ENCODE measurements at places on chromosomes 12 and 14.

GRCh38 chr12:24861766-24862540, 86.9 kb downstream of the BCAT1 start:
- DNase-seq = no peak

DNA sequence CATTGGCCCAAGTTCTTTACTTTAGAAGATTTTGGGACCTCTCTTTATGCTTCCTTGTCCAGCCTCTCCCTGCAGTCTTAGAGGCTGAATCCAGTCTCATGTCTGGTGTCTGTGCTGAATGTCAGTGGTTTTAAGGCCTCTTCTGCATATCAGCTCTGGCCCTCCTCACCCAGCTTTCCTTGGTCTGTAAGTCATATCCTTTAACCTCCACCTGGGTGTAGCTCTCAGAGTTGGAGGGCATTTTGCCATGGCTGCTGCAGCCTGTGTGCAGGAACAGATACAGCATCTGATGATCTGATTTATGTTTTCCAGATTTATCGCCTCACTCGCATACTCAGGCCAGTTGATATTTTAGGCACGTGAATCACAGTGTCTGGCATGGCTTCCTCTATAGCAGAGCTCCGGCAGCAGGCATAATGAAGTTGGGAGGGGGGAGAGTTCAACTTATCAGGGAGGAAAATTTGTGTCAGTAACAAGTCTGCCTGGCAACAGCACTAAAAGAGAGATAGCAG, 335.0 kb downstream of the PCNX1 start:
- no peak for DNase-seq

DNA sequence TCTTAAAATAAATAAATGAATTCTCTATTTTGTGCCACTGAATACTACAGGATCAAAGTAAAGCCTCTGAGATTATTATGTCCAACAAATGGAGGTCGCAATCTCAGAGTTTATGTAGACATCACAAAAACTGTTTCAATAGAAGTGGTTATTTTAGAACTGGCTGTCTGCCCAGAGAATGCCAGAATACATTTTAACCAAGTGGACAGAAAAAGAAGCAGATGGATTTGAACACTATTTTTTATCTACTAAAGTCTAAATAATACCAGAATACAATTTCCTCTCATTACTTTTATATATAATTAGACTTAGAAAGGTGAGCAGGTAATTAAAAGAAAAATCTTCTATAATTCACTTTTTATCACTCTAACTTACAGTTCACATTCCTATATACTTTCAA, 118.3 kb downstream of the MED13L start:
- DNase-seq = no peak

DNA sequence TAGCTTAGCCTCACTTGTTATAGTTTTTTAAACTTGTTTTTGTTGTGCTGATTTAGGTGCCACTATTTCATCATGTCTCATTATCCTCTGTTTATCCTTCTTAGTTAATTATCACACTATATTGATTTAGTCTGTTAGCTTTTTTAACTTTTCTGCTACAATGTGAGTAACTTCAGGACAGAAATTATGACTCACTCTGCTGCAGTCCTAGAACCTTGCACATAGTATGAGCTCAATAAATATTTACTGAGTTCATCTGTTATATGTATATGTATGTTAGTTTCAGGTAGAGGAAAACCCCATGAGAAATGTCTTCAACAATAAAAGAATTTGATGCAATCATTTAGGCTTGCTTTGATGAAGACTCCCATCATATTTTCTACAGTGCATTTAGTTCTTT, 224.3 kb upstream of the NAV3 start:
- no peak for DNase-seq

GRCh38 chr14:31113794-31114193, 87.6 kb upstream of the STRN3 start:
- no peak for DNase-seq

DNA sequence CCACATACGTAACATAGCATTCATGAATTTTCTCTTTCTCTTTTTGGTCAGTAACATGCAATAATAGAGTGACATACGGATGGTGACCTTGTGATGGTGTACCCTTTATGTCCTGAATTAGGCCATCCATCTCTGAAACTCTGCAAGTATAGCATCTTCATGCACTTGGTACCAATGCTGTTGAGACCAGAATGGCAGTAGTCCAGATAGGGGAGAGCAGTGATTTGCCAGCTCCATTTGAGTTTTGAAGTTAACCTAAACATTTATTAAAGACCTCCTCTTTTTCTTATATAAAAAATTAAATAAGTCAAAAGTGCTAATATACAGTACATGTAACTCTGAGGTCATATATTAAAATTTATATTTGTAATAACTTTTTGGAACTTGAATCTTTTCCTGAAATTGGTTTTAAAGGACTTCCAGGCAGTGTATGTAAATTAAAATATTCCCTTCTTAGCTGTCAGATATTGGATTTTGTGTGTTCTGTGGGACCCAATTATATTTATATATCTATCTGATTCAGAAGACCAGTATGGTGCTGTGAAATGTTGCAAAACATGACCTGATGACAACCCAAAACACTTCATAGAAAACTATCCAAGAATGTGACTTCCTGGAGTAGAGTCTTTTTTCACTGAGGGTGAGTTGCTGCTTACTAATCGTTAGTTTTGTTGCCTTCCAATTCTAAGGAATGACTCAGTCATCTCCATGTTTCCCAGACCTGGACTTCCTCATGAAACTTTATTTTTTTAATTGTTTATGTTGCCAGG, 3.5 kb downstream of the ELK3 start:
- no peak for DNase-seq

- DNase-seq = no peak
These were observed 3.9 kb upstream of the PPP1R12A start for GRCh38 chr12:79938843-79939242.

DNA sequence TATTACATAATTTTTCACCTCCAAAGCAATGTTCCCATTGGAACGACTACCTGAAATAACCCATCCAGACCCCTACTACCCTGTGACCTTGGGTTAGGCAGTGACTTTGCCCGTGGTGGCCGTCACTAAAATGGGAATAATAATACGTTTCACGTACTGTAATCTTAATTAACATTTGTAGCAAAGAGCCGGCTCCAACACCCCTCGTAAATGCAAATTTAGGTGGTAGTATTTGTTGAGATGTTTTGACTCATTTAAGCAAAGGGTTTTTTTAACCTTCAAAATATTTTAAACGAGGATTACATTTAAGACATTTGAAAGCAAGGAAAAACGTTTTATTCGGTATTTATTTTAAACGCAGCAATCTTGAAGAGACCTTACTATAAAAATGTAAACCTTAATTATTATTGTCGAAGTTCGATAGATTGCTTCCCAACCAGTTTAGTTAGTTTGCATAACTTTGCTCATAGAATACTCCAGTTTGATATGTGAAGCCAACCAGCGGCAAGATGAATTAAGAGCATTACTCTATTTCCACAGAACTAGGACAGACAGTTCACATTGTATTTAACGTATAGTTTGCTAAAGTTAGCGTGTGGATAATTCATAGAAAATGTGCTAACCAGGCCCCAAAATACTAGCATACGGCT, 1.4 kb upstream of the ARID2 start:
- DNase-seq = no peak

DNA sequence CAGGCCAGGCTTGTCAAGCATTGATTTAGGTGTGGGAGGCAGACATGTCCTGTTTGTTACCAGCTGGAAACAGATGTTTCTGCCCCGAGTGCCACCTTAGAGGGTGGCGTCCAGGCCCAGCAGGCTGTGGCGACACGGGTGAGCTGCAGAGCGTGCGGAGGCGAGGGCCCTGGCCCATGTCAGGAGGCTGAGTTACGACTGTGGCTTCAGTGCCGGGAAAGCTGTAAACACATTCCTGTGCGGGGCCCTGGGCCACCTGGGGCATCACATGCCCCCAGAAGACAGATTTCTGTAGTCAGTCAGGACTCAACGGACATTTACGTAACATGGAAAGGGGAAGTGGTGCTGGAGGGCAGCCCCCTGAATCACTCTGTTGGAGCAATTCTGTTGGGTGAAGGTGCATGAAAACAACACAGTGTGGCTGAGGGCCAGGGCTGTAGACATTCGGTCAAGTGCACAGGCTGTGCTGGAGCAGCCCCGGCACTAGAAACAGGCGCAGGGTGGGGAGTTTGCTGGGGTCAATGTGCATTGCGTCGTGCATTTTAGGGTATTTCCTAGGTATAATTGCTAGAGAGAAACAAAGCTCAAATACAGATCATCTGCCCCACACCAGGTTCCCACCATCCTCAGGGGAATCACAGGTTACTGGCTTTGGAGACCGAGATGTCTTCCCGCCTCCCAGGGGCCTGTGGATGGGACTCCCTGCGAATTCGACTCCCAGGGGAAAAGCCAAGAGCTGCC, 291.8 kb downstream of the TMEM121 start:
- no peak for DNase-seq

DNA sequence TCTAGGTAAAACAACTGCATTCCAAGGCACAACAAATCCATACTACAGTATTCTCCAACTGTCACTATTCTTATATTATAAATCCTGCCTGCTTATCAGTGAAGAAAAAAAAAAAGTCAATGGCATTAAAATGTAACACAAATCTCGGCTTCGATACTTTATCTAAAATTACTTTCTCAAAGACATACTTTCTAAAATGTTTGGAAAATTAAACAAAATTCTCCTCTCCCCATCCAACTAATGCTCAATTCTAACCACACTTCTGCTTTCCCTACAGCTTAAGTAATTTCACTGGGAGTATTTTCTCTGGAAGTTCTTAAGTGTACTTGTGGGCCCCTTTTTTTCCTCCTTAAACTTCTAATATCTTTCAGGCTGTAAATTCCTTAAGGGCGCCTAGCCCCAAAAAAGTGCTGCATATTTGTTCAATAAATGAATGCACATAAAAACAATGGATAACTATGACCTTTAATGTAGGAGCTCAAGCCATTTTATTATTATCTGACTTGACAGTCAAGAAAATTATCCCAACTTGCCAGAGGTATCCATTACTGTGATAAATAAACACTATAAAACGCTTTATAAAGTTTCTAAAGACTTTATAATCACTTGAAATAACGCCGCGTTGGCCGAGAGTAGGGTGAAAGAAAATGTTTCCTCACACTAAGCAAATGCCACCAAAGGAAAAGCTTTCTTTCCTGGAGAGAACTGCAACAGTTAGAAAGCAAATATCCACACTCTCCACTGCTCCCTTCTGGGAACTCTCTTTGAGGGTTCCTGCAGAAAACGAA, 977 bp downstream of the HEATR5A start:
- no peak for DNase-seq

DNA sequence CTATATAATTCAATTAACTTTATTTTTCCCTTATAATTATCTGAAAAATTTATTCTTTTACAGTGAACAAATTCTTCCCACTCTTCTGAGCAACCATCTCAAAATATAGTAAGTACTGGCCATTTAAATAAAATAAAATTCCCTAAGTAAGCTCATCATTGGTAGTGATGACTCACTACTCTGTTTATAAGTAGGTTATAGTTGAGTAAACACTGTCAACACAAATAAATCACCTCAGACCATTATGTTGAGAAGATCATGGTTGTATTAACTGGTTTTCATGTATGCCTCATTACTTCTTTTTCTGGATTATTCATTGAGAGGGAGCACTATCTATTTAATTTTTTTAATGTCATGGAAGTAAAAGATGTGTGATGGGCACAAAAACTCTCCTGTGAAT, 220.5 kb downstream of the SEC23A start:
- DNase-seq = no peak

DNA sequence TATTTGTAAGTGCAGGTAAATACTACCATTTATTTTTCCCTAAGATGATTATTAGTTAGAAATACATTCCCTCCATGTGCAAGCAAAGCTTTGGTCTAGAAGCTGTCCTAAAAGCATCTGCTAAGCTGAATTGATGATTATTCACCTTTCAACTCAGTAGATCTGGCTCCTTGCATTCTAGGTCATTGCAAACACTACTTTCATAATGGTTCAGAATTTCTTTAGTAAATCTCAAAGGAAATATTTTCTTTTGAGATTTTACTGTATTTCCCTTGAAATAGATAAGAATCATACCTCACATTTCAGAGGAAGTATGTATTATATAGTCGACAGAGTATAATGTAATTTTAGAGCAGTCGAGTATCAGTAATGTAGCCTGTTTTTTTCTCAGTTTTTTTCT, 2.4 kb downstream of the ETNK1 start:
- no peak for DNase-seq

- no peak for DNase-seq
These were observed 163.2 kb downstream of the DYRK2 start for GRCh38 chr12:67811437-67812361.

- no peak for DNase-seq
These were observed 25.1 kb upstream of the ZNF268 start for GRCh38 chr12:133156125-133156690.

DNA sequence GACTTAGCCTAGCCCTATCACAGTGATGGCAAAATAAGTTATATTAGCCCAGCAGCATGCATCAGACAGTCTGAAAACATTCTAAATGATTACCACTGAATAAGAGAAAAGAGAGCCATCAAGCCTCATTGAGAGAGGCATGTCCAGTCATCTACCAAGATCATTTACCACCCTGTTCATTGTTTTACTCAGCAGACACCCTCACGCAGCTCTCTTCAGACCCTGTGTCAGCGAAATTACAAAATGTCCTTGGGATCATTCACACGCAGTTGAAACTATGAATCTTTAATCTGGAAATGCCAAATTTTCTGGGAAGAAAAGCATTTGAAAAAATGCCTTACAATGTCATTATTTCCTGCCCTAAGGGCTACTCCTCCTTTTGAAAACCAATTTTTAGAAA, 89.5 kb downstream of the PTPRO start:
- DNase-seq = no peak

DNA sequence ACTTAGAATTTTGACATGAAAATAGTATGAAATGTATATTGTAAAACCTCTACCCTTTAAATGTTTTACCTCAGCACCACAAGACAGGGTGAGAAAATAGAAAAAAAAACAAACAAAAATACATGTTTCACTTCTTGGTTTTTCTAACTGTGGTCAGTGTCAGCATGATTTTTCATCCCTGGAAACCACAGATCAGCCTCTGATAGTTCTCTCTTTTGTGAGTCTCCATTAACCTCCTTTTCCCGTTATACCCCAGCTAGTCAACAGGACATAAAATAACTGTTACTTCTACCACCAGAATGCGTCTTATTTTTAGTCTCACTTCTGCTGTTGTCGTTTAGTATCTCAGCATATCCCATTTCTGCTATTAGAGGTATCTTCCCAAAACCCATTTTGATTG, 48.3 kb upstream of the KCNMB4 start:
- DNase-seq = no peak

- no peak for DNase-seq
These were observed 2.8 kb upstream of the ALX1 start for GRCh38 chr12:85277191-85277590.

GRCh38 chr12:590206-590750, 73.0 kb downstream of the NINJ2 start:
- DNase-seq = no peak

GRCh38 chr14:31932675-31933074, 144.4 kb upstream of the ARHGAP5 start:
- no peak for DNase-seq

DNA sequence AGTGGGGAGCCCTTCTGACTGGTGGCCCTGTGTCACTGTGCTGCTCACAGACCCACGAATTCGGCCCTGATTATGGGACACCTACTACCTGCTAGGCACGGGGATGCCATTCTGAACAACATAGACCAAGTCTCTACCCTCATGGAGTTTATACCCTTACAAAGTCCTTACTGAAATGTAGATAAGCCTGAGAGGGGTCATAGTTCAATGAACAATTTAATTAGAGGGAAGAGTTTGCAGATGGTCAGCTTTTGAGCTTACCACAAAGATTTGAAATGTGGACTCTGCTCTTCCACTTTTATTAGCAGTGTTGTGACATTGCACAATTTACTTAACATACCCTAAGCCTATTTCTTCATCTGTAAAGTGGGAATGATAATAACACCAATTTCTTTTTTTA, 161.1 kb downstream of the MYRFL start:
- no peak for DNase-seq

- no peak for DNase-seq
These were observed 153.7 kb upstream of the PLXNC1 start for GRCh38 chr12:93994721-93995120.

All from activated CD4-positive, alpha-beta T cell treated with anti-CD3 and anti-CD28 coated beads for 24 hours (primary cell).